OCI-LY7 (cell line): ENCODE measurements at places on chromosomes 13 and 19. TPM values are rescaled to one million over a fixed set of nuclear protein-coding genes. Genes with fewer than 3 reads are reported as not detected.

Gene NAPSA
- total RNA-seq: 15.7 and 30.1 TPM in 2 replicates

Gene NFKBIB
- total RNA-seq: 22.0 and 25.3 TPM in 2 replicates

Gene PSG3
- total RNA-seq: not detected in 2 replicates

Gene STARD13
- total RNA-seq: 0.48 and 0.57 TPM in 2 replicates

Gene DPF1
- total RNA-seq: 11.3 and 11.4 TPM in 2 replicates

Gene FXYD7
- 6.1 and 6.3 TPM in 2 replicates for total RNA-seq

Gene AMER2
- not detected in 2 replicates for total RNA-seq

Gene GTF3A
- total RNA-seq: 242 and 245 TPM in 2 replicates
